ENCODE measurements at places on chromosomes 2 and 18.

- no peak for DNase-seq
These were observed 572 bp downstream of the INPP4A start for GRCh38 chr2:98445177-98445682.

DNA sequence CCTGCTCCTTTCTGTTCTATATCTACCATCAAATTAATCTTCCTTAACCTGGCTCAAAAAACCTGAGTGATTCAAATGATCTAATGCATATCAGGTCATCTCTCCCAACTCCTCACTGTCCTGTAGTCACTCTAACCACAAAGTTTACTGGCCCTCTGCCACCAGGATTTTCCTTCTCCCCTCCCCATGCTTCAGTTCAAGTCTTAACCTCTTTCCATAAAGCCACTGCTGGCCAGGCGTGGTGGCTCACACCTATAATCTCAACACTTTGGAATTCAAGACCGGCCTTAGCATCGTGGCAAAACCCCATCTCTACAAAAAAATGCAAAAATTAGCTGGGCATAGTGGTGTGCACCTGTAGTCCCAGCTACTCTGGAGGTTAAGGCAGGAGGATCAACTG lies 7.5 kb upstream of the SP3 start:
- no peak for DNase-seq

DNA sequence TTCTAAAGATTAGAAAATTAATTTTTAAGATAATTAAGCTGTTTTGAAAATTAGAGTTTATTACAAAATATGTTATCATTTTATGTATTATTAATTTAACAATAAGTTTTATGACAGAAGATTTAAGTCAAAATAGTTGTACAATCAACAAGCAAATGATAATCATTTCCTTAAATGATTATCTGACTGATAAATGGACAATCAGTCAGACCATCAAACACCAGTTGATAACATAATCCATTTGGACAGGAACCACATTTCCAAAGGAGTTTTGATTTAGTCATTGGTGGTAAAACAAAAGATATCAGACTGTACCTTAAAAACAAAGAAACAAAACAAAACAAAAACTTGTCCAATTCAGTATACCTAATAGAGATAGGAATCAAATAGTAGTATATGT lies 1.9 kb downstream of the TFPI start:
- DNase-seq, result no peak

DNA sequence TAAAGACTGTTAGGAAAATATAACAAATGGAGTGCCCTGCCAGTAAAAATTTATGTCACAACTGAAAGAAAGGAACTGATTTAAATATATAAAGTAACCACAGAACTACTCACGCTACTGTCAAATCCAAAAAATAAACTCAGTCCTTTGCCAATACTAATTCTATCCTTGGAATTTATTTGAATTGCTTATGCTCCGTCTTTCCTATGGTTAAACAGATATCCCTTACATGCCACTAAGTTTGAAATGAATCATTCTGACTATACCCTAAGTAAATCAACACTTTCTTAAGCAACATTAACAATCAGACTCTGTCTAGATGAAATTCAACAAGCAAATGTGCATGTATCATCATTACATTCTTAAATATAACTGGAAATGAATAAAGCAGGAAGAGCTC lies 9.8 kb downstream of the HNRNPLL start:
- no peak for DNase-seq

GRCh38 chr2:88342749-88343148 lies 109.7 kb downstream of the FOXI3 start:
- no peak for DNase-seq

GRCh38 chr18:13397504-13398163 lies 179.1 kb downstream of the LDLRAD4 start:
- no peak for DNase-seq

DNA sequence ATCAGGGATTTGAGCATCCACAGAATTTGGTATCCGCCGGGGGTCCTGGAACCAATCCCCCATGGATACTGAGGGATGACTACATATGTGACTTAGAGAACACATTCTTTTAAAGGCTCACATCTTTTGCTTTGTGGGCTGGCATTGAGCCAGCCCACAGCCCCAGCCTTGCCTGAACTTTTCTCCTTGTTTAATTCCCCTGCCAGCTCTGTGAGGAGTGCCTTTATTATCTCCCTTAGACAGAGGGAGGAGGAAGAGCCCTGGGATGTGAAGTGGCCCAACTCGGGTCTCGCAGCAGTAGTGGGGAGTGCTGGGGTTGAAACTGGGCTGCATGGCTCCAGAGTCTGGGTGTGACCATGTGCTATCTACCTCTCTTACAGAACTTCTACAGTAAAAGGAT lies 7.6 kb downstream of the TTC39C start:
- no peak for DNase-seq

GRCh38 chr2:177080746-177081284 lies 131.8 kb upstream of the HNRNPA3 start:
- no peak for DNase-seq

Measured in activated naive CD4-positive, alpha-beta T cell (primary cell).